GM20000 (cell line): ENCODE measurements at places on chromosomes 6 and 20.
A peak's percentile ranks its signal among the peaks of the same experiment; 100 is the strongest.

- DNase-seq = no peak
Observed at GRCh38 chr6:127247114-127248096, 19.3 kb upstream of the RNF146 start.

DNA sequence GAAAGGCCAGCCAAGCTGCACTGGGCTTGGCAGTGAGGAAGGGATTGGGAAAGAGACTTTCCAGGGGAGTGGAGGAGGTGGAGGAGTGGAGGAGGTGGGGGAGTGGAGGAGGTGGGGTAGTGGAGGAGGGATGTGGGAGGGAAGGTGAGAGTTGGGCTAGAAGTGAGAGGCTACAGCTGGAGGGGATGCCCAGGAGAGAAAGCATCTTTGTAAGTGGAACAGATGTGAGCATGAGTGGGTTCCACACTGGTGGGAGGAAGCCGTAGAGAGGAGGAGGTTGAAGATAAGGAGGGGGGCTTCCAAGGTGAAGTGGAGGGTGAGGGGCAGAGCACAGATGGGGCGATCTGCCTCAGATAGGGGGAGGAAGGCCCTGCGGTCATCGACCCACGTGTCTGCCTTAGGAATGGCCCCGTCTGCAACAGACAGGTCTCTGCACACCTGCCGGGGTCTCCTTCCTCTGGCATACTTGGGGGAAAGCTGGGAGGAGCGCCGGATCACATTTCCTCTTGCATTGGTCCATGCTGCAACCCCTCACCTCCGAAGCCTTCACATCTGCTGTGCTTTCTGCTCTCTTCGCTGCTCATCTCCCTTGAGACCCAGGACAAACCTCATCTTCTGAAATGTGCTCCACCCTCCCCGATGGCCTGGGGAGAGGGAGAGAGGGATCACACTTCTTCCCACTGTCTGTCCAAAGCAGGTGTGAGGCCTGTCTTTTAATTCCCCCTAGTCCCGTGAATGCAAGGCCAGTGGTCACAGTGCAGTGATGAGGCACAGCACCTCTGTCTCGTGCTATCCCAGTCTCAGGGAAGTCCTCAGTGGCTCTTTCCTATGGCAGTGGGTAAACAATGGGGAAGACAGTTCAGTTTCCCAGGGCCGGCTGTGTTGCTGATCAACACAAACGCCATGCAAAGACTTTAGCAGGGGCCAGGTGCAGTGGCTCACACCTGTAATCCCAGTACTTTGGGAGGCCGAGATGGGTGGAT, 48.6 kb upstream of the SNX9 start:
- DNase-seq = peak; percentile 64

GRCh38 chr6:118101831-118102345, 194.8 kb downstream of the SLC35F1 start:
- DNase-seq = no peak

GRCh38 chr6:75326557-75327258, 42.1 kb upstream of the TMEM30A start:
- DNase-seq = no peak

DNA sequence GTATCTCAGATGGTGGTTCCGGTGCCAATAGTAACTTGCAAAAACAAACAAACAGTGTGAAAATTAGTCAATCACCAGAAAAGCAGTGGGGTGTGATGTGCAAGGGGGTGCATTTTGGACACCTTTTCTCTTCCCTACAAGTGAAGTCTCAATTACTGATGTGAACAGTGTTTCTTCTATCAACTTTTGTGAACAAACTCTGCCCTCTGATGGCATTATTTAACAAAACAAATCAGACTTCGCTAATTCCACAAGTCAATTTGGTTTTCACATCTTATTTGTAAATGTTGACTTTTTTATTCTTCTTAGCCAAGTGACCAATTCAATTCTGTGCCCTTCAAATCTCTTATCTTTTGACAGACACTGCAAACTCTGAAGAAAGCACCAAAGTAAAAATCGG, 212.2 kb downstream of the UST start:
- DNase-seq = no peak

DNA sequence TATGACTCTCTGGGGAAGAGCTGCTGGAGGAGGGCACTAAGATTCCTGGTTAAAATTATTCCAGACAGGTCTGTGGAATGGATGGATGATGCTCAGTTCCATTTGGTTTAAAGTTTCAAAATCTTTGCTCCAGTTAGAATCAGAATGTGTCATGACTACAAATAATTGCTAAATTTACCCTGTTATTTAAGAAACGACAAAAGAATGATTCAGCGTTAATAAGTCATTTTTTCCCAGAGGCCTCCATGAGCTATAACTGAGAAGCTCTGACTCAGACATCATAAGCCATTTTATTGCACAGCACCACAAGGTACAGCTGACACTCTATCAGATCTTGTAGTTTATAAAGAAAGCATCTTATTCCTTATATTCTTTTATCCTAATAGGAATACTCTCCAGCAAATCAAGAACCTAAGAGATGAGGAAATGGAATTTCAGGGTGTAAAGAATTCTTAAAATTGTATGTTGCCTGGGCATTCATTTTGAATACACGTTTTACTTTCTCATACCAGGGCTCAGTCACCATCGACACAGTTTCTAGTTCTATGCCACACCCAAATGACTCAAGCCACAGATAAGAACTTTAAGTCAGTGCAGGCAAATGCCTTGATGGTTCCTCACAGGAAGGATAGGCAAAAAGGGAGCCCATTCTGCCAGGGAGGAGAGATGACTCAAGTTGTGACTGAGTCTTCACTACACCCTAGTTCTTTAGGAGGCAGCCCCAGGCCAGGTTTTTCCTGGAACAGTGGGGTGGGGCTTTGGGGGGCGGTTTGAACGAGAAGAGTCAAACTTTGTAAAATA, 636.0 kb downstream of the MMUT start:
- DNase-seq = no peak

GRCh38 chr6:101608703-101609102, 215.2 kb downstream of the GRIK2 start:
- no peak for DNase-seq

GRCh38 chr6:79520534-79520933, 16.7 kb downstream of the LCA5 start:
- no peak for DNase-seq

DNA sequence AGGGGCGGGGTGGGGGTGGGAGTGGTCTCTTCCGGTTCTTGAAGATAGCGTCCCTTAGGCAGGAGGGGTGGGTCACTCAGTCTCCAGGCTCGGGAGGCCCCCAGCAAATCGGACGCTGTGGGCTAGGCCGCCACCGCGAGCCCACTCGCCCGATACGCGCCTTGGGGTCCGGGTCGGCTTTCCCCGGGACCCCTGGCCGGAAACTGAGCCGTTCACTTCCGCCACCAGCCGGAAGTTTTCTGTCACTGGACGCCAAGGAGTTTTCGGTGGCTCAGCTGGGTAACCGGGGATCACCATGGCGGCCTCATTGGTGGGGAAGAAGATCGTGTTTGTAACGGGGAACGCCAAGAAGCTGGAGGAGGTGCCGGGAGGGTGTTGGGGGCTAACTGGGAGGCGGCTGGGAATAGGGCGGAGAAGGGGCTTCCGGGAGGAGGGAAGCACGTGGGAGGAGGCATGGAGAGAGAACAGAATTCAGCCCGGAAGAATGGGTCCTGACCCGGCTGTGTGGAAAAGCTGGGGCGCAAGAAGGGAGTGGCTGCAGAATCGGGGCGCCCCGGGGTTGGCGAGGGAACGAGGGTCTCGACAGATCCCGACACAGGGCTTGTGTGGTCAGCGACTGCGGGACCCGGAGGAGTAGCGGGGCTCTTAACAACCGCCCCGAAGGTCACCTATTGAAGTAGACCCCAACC, at the start of gene ITPA:
TSS of gene ITPA (plus strand) at position 242 of the 689 bp plus-strand sequence. CDS start at position 296, 54 bp downstream.
- peak; percentile 85 for DNase-seq

DNA sequence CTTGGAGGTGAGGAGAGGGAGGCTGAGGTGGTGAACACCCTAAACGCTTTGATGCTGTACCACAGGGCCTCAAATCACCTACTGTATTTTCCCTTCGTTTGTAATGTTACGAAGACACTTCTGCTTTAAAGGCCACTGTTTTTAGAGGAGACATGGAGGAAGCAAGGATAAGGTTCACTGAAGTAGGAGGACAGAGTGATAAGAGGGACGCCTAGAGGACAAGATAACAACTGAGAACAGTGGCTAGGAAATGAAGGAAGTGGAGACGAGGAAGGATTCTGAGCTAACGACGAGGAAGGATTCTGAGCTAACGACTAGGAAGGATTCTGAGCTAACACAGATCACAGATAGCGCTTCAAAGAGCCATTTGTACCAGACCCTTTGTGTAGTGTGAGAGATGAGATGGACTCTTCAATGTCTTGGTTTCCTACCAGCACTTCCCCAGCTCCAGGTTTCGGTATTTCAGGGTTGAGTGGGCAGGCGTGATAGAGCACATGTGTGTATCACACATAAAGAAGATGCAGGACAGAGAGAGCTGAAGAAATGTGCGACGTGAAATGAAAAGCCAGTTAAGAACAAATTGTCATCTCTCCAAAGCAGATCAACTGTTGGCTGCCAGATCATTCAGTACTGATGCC, 7.5 kb downstream of the SF3B5 start:
- DNase-seq = peak; percentile 25

DNA sequence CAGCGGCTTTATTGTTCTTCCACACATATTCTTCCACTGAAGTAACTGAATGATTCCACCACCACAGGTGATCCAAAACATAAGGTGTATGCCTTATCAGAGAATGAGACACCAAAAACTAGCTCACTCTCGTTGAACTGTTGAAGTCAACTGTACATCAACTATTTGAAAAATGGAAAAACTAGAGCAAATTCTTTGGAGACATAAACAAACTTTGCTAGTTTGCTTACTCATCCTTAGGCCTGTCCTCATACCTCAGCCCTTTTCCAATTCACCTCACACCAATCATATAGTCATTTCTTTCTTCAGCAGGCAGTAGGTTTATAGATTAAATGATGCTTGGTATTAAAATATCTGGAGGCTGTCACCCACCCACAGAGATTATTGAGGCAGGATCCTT, 77.1 kb upstream of the RNF217 start:
- DNase-seq = no peak

GRCh38 chr6:125201961-125202729, 48.6 kb downstream of the TPD52L1 start:
- DNase-seq = no peak

DNA sequence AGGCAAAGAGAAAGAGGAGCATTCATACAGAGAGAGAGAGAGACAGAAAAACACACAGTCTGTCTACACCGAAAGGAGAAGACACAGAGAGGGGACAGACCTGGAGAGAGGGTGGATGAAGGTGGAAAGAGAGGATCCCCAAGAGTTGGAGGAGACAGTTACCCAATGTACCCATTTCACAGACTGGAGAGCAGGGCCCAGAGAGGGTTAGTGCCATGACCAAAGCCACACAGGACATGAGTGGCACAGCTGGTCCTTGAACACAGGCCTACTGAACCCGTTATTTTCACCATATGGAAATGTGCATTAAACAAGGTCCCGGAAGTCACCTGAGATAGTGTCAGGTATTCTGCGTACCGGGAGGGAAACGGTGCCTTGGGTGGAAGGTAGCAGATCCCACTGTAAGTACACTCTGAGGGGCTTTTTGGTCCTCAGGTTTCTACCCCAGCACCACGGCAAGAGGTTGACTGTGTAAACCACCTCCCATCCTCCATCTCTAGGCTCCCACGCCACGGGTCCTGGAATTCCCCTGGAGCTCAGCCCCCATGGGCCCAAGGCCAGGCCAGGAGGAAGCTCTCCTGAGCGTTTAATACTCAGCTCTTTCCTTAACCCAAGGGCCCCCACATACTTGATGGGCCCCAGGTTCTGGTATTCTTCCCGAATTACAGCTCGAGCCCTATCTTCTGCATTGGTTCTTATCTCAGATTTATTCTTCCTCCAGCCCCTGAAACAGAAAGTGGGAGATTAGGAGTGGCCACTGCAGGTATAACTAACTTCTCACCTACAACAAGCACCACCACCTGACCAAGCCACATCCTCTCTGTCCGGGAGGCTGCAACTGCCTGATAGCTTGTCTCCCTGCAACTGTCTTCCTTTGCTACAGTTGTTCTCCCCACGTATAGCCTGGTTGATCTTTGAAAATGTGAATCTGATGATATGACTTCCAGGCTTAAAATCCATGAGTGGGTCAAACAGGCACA, 38.4 kb upstream of the OCSTAMP start:
- DNase-seq = peak; percentile 48

GRCh38 chr20:61620174-61620573, 368.1 kb downstream of the CDH4 start:
- no peak for DNase-seq

DNA sequence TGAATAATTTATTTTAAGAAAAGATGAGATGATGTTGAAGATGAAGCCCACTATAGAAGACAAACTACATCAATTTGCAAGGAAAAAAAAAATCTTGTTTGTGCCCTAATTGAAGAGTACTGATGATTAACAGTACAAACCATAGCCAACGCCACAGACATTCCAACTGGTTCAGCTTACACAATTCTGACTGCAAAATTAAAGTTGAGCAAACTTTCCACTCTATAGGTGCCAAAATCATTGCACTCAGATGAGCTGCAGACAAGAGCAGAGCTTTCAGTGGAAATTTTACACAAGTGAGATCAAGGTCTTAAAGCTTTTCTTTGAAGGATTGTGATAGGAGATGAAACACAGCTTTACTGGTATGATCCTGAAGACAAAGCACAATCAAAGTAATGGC, 85.3 kb downstream of the OGFRL1 start:
- DNase-seq = no peak

GRCh38 chr6:26304797-26305640, 60.0 kb upstream of the BTN3A2 start:
- DNase-seq = peak; percentile 34

- DNase-seq = no peak
Observed at GRCh38 chr20:5003626-5004025, 2.3 kb upstream of the SLC23A2 start.

- DNase-seq = peak; percentile 75
Observed at GRCh38 chr6:7106752-7107577, 796 bp upstream of the RREB1 start.

- DNase-seq = no peak
Observed at GRCh38 chr6:56250266-56250665, 2.9 kb upstream of the COL21A1 start.

DNA sequence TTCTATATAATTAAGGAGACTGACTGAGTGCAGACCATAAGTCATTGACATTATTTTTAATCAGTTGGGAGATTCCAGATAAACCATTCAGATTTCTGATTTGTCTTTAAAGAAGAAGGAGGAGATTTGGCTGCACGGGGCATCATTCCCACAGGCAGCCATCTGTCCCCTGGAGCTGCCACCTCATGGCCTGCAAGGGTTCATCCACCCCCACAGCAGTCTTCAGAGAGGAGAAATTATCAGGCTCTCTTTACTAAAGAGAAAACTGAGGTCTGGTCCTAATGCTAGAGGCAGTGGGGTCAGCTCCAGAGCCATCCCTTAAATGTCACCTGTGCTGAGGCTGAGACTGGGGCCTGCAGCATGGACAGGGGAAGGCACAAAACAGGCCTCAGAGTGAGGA, 501.3 kb upstream of the SULF2 start:
- no peak for DNase-seq

- peak; percentile 39 for DNase-seq
Observed at GRCh38 chr6:31567531-31568370, 4.3 kb upstream of the LTA start.
